ENCODE measurements at places on chromosomes 5 and 9.

GRCh38 chr5:33371660-33372059 is 69.1 kb upstream of the TARS1 start:
- no peak for DNase-seq

DNA sequence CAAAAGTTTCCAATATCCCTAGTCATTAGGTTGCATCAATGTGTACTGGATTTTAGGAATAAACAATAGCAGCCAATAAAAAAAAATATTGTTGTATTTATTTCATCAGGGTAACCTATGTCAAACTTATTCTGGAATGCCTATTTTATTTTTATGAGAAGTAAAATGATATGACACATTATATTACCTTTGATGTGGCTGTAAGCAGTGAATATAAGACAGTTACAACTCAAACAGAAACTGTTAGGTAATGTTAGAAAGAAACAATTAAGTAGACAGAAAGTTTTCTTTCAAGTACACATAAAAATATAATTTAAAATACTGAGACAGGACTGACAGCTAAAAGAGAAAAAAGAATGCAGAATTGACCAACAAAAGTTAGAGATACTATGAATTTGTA is 65.5 kb downstream of the GNG10 start:
- DNase-seq, result no peak

- DNase-seq, result no peak
Measured at GRCh38 chr5:159061834-159062474, 37.8 kb downstream of the EBF1 start.

DNA sequence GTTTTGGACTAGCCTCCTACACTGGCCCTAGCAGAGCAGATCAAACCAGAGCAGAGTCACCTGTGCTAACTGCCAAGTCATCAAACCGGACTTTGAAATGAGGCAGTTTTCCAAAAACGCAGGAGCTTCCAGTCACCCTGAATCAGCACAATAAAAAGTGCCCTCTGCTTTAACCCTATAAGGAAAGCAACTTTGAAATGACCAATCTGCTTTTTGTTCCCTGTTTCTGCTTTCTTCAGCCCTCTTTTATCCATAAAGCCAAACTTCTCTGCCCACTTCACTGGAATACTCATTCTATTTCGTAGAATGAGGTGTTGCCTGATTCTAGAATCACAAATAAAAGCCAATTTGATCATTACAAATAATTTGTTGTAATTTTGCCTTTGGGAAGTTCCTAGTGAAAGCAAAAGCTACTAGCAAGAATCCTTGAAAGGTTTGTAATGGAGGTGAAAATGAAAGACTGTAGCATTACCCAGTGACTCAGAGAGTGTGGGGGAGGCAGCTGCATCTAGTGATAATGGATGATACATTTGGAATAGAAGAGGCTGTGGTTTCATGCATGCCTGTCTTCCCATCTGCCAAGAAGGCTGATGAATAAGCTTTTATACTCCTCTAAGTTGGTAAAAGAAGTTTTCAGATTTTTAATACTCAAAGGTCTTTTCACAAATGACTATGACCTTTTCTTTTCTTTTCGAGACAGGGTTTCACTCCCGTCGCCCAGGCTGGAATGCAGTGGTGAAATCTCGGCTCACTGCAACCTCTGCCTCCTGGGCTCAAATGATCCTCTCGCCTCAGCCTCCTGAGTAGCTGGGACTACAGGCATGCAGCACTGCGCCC is 14.9 kb downstream of the SPAAR start:
- no peak for DNase-seq

- DNase-seq, result no peak
Measured at GRCh38 chr5:131139321-131139720, 25.7 kb downstream of the HINT1 start.

DNA sequence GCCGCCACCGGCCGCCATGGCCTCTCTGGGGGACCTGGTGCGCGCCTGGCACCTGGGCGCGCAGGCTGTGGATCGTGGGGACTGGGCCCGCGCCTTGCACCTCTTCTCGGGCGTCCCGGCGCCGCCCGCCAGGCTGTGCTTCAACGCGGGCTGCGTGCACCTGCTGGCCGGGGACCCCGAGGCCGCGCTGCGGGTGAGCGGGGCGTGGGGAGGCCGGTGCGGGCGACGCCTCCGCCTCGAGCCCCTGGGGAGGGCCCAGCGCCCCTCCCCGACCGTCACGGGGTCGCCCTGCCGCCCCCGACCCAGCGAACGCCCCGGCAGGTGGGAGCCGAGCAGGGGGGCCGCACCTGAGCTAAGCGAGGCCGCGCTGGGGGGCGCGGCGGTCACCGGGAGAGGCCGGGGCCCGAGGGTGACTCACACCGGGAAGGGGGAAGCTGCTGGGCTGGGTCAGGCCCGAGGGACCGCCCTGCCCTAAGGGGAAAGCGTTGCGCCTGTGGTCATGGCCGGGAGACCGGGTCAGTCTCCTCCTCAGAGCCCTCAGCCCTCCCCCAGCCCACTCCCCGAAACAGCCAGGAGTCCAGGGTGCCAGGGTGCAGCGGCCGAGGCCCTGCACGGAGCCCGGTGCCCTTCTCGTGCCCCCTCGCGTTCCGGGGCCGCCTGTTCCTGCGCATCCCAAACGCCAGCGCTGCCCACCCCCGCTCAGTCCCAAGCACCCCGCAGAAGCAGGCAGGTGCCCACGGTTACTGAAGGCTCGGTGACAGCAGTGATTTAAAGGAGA is 510 bp downstream of the NOXA1 start:
- DNase-seq, result no peak

- no peak for DNase-seq
Measured at GRCh38 chr9:122334916-122335315, 35.9 kb upstream of the PTGS1 start.

DNA sequence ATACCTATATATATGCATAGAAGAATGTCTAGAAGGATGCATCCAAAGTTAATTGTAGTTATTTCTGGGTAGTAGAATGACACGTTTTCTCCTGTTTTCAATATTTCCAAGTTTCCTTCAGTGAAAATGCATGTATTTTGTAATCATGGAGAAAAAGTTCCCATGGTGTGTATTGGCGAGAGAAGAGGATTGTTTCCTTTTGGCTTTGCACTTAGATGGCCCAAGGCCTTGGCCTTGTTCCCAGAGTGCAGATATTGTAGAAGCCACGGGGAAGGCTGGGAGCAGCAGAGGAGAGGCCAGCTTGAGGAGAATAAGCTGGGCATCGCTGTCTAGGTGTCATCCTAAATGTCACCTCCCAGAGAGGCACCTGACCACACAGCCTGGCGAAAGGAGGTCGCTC is 44.0 kb downstream of the IRF1 start:
- DNase-seq, result no peak

DNA sequence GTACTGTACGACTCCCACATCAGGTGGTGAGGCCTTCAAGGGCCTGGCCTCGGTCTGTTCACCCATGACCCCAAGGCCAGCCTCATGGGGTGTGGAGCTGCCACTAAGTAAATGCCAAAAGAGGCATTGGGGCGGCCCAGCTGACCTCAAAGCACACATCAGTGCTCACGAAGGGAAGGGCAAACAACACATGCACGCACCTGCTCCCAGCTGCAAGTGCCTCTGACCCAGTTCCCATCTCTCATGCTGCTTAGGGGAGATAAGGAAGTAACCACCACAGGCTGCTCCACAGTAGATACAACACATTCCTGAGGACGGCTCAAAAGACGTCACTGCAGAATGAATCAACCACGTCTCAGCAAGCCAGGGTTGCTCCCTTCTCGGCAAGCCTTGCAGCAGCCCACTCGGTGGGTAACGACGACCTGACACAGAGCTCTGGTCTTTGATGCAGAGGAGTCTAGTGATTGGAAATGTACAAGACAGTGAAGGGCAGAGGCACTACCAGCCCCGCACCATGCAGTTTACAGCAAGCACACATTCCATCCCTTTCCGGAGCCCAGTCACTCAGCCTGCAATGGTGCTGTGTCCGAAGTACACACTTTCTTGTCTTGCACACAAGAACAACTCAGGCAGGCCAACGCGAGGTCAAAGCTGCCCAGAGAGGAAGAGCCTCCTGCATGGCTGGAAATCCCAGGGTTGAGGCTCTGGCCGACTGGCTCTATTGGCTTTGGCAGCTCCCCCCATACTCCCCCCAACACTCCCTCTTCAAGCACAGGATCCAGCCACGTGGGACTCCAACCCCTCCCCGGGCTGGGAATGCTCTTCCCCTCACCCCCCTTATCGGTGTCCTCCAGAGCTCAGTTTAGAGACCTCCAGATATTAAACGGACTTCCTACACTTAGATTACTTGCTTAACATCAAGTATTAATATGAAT is 31.8 kb downstream of the FABP6 start:
- no peak for DNase-seq

- DNase-seq, result no peak
Measured at GRCh38 chr9:73179589-73179988, 27.9 kb downstream of the ANXA1 start.

GRCh38 chr5:60248901-60249300 is 355.4 kb upstream of the PDE4D start:
- no peak for DNase-seq

DNA sequence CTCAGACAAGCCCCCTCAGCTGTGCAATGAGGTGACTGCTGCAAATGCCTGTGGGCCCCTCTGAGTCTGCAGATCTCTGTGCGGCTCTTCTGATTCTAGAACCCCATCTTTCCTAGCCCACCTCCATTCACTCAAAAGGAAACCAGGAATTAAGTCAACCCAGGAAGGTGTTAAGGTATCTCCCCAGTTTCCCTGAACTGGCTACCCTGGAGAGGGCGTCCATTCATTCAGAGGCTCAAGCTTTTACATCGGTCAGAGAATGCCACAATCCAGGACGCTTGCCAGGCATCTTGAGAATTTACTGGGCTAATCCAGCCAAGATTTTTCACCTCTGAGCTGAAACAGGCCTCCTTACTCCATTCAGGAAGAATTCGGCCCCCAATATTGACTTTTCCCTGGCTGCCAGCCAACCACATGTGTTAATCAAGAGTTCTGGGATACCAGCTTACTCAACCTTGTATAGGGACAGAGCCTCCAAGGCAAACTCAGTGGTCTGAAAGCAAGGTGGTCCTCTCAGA is 889 bp upstream of the ADAMTS12 start:
- DNase-seq, result no peak

- DNase-seq, result no peak
Measured at GRCh38 chr9:79395755-79396154, 176.0 kb upstream of the TLE4 start.

GRCh38 chr5:73155271-73156222 is 17.4 kb upstream of the TMEM174 start:
- no peak for DNase-seq

DNA sequence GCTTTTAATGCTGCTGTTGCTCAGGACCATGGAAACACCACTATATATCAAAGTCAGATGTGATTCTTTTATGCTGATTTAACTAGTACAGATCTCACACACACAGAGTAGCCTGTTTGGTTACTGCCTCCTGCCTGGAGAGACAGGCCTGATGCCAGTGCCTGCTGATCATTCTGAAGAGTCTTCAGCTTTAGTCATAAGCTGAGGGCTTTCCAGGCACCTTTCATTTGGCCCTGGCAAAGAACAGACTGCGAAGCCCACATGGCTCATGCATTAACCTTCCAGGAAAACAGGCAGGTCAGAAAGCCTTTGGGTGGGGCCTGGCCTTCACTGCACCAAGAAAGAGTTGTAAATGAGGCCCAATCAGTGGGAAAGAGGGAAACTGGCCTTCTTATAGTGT is 144.7 kb downstream of the SAXO1 start:
- no peak for DNase-seq

DNA sequence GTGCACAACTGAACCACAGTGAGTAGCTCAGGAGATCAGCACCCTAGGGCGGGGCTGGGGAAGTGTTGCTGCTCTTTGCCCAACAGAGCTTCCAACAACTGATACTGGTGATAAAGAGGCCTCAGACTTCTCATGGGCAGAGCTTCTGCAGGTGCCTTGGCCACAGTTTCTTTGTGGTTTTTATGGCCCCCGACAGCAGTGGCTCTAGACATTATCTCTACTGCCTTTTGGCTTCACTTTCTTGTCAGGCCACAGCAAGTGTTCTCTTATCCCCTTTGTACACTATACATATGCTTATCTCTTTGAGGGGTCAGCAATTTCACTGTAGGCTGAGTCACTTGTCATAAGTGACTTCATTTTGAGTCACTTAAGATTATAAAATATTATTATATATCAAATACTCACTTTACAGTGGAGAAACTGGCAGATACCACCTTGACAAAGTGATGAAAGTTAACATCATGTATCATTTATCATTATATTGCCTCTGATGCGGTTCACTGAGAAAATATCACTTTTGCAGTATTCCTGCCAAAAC is 90.9 kb upstream of the COX7C start:
- no peak for DNase-seq

DNA sequence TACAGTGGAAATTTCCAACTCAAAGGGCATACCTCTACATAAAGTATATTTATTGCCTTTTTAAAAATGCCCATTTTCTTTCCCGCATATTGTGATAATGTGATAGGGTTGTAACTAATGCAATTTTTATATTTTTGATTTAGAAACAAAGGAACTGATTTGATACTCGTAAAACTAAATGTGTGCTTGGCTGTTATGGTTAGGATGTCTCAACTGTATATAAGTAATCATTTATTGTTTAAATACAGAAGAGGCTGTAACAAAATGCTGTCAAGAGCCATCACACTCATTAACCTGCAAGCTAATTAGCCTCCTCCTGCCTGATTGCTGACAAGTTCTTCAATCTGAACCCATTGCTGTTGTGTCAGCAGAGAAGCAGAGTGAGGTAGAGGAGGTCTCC is 149.2 kb downstream of the PBX3 start:
- DNase-seq, result no peak

- DNase-seq, result no peak
Measured at GRCh38 chr5:169875091-169875728, 105.1 kb downstream of the INSYN2B start.

GRCh38 chr5:35483191-35483590 is 134.5 kb upstream of the SPEF2 start:
- DNase-seq, result no peak

- DNase-seq, result no peak
Measured at GRCh38 chr5:160543395-160543794, 121.7 kb downstream of the PTTG1 start.

DNA sequence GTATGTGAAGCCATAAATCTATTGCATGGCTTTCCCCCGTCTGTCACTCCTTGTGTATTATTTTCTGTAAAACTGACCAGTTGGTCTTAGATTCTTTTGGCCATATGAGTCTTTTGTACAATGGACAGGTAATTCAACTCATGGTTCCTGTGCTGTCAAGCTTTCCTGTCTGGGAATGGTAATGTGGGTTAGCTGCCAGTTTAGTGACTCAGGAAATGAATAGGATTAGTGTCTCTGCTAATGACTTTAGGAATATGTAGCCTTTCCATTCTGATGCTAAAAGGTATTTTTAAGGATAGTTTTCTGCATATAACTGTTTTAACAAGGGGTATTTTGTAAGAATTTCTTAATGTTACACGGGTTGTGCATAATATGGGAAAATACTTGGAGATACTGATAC is 182.7 kb downstream of the PBX3 start:
- DNase-seq, result no peak
